ENCODE measurements at places on chromosomes 3 and 15. TPM values are rescaled to one million over a fixed set of nuclear protein-coding genes. Genes with fewer than 3 reads are reported as not detected.

DNA sequence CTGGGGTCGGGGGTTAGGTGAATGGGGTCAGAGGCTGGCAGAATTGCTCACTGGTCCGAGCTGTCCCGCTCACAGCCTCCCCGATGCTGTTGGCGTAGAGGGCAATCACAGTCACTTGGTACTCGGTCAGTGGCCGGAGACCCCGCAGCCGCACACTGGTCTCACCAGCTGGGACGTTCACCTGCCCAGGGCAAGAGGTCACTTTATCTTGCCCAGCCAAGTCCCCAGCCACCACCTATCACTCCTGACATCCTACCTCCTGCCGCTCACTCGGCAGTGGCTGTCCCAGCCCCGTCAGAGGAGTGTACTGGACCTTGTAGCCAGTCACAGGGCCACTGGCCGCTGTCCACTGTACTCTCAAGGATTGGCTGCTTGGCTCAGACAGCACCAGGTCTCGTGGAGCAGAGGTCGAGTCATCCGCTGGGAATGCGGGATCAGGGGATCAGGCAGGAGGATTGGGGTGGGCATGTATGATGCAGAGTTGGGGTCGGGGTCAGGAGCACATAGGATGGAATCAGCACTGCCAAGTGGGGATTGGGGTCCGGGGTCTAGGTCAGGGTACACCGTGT is 2.5 kb downstream of the COL7A1 start:
- no peak for DNase-seq
- no peak overlapping the region for H3K4me3 ChIP-seq
- H3K27me3 ChIP-seq, result peaks cover 17% of the 10 kb centered on the region
- no peaks in the 10 kb centered on the region for H3K36me3 ChIP-seq

- no peaks in the 10 kb centered on the region for H3K4me1 ChIP-seq
- no peak overlapping the region for H3K27ac ChIP-seq
- H3K27me3 ChIP-seq, result no peaks in the 10 kb centered on the region
- DNase-seq, result no peak
- H3K4me3 ChIP-seq, result no peak overlapping the region
- H3K36me3 ChIP-seq, result no peaks in the 10 kb centered on the region
These were observed 285.9 kb upstream of the VEPH1 start for GRCh38 chr3:157789162-157789561.

RPL22L1 gene
- 119 TPM for total RNA-seq

PCOLCE2 gene
- 17.0 TPM for total RNA-seq

UBL7 gene
- 45.0 TPM for total RNA-seq

GRCh38 chr3:168806871-168807270 is 711.1 kb upstream of the GOLIM4 start:
- no peaks in the 10 kb centered on the region for H3K27me3 ChIP-seq
- H3K36me3 ChIP-seq, result no peaks in the 10 kb centered on the region

KNG1 gene
- total RNA-seq, result not detected

GRCh38 chr3:148856384-148856783 is 8.7 kb upstream of the CPA3 start:
- DNase-seq, result no peak
- no peaks in the 10 kb centered on the region for H3K36me3 ChIP-seq
- no peak overlapping the region for H3K4me3 ChIP-seq
- H3K4me1 ChIP-seq, result peaks cover 5% of the 10 kb centered on the region
- H3K27ac ChIP-seq, result no peak overlapping the region

GRCh38 chr15:86159468-86159867 is 79.8 kb downstream of the AGBL1 start:
- H3K27ac ChIP-seq, result no peak overlapping the region
- no peak for DNase-seq
- H3K4me3 ChIP-seq, result no peak overlapping the region
- H3K4me1 ChIP-seq, result peaks cover 8% of the 10 kb centered on the region
- no peaks in the 10 kb centered on the region for H3K36me3 ChIP-seq

- H3K36me3 ChIP-seq, result no peaks in the 10 kb centered on the region
- H3K4me3 ChIP-seq, result no peak overlapping the region
- no peak for DNase-seq
- H3K27ac ChIP-seq, result no peak overlapping the region
- H3K27me3 ChIP-seq, result no peaks in the 10 kb centered on the region
These were observed 73.0 kb downstream of the MGLL start for GRCh38 chr3:127749361-127749760.

DNA sequence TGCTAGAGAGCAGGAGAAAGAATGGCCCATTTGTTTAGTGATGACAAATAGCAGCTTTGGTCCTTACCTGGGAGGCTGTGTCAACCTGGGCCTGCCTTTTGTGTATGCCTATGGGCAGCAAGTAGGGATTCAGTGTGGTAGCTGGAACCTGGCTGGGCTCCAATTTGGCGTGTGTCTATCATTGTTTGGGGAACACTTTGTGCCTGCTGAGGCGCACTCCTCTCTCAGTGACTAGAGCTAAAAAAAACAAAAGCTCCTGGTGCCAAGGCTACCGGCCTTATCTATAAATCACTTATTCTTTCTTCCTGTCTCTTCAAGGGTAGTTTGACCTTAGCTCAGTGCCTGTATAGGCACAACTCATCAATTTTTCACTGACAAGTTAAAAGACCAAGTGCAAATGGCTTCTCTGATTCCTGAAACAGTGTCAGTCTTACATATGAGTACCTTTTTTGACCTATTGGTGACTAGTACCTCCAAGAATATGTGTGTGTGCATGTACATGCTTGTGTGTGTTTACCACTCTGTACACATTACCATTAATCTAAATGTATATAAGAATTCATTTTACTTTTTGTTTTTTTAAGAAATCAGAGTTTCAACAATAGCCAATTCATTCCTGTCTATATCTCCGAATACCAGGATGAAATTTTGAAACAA is 54.6 kb downstream of the GMNC start:
- no peak overlapping the region for H3K4me3 ChIP-seq
- H3K27me3 ChIP-seq, result no peaks in the 10 kb centered on the region
- no peak overlapping the region for H3K27ac ChIP-seq
- H3K36me3 ChIP-seq, result no peaks in the 10 kb centered on the region

DNA sequence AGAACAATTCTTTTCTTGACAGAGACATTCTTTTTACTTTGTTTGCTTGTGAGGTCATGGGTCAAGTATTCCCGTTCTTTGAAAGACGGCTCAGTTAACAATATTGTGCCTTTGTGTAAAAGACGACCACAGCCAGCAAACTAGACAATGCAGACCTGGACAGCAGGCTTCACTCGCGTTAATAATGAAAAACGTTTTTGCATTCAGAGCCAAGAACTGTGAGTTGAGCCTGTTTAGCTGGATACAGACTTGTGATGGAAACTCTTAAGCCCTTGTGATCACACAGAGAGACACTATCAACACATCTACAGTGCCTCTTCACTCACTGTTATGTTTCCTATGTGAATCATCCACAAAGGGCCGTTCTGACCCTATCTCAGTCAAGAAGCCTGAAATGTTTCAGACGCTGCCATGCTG is 37.3 kb upstream of the CMTM7 start:
- H3K4me1 ChIP-seq, result peaks cover 6% of the 10 kb centered on the region
- H3K27me3 ChIP-seq, result no peaks in the 10 kb centered on the region
- no peak for DNase-seq
- H3K36me3 ChIP-seq, result no peaks in the 10 kb centered on the region
- peak overlapping the region; percentile 64 for H3K27ac ChIP-seq

DNA sequence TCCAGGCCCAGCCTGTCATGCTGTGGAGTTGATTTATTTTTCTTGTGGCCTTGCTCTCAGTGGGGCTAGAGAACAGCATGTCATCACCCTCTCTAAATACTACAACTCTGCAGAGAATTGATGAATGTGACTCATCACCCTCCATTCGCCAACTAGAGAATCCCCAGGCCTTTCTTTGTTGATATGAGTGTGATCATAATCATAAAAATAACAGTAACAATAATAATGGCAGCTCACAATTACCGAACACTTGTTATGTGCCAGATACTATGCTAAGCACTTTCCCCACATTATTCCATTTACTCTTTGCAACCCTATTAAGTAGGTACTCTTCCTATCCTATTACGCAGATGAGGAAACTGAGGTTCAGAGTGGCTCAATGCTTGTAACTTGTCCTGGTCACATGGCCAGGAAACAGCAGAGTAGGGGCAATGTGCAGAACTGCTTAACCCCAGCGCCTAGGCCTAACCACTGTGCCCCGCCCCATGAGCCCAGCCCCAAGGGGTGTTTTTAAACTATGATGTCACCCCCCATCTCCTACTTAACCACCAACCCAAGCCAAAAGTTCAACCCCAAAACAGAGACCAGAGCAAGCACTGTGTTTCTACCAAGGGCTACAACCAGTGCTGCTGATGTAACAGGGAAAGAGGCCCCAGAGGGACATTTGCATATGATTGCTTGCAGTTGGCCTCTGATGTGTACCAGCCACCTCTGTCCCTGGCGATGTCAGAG is 104.5 kb downstream of the ADCY5 start:
- H3K36me3 ChIP-seq, result no peaks in the 10 kb centered on the region
- no peak overlapping the region for H3K4me3 ChIP-seq
- H3K27me3 ChIP-seq, result no peaks in the 10 kb centered on the region
- peak overlapping the region; percentile 43 for H3K27ac ChIP-seq
- DNase-seq, result peak; percentile 66
- H3K4me1 ChIP-seq, result peaks cover 12% of the 10 kb centered on the region

DNA sequence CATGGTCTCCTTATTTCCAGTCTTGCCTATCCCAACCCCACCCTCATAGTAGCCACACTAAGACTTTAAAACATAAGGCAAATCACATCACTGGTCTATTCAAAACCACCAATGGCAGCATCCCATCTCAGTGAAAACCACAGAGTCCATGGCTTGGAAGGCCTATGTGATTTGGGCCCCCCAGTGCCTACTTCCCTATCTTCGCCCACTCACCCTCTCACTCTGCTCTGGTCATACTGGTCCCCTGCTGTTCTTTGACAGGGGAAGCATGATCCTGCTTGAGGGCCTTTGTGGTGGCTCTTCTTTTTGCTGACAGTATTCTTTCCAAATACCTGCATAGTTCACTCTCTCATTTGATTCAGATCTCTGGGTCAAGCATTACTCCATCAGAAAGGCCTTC is 3.3 kb downstream of the GTF2A2 start:
- peaks cover 4% of the 10 kb centered on the region for H3K4me1 ChIP-seq
- H3K27me3 ChIP-seq, result no peaks in the 10 kb centered on the region
- H3K27ac ChIP-seq, result no peak overlapping the region
- peaks cover 64% of the 10 kb centered on the region for H3K36me3 ChIP-seq

- H3K4me3 ChIP-seq, result no peak overlapping the region
- H3K27ac ChIP-seq, result no peak overlapping the region
- no peaks in the 10 kb centered on the region for H3K27me3 ChIP-seq
- no peaks in the 10 kb centered on the region for H3K36me3 ChIP-seq
- H3K4me1 ChIP-seq, result peaks cover 9% of the 10 kb centered on the region
These were observed 8.4 kb upstream of the SLCO2A1 start for GRCh38 chr3:134038071-134038491.

DNA sequence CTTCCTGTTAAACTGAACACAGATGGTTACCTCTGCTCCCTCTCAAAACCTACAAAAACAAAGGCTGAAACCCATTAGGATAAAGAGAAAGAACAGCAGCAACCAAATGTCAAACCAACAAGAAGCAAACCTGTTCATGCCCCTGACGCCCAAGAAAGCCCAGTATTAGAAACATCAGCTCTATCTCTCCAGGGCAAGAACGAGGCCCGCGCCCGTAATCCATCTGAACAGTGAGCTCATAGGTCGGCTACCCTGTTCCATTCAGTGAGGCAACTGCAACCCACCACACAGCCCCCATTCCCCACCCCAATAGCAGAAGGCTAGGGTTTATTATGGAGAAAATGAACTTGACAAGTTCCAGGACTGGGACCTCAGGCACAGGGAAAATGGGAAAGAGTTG is 10.0 kb downstream of the LSG1 start:
- DNase-seq, result no peak
- no peak overlapping the region for H3K4me3 ChIP-seq
- no peaks in the 10 kb centered on the region for H3K27me3 ChIP-seq

LIPC gene
- not detected for total RNA-seq

- H3K4me1 ChIP-seq, result no peaks in the 10 kb centered on the region
- no peak for DNase-seq
- H3K27ac ChIP-seq, result no peak overlapping the region
- no peaks in the 10 kb centered on the region for H3K27me3 ChIP-seq
These were observed 86.8 kb upstream of the NR2F2 start for GRCh38 chr15:96243701-96244100.

ATP11B gene
- 31.2 TPM for total RNA-seq

DNA sequence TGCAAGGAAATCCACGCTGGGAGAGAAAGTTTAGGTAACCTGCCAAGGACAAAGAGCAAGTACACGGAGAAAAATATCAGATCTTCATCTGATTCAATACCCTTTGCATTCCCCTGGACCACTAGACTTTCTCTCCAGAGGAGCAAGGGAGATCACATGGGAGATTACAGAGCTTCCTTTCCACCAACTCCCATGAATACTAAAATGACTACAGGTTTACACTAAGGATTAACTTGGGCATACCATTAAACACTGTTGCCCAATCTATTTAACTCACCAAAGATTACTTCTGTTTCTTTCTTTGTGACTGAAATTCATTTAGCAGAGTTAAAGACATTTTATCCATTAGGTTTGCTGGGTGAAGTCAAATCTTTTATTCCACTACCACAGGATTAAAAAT is 71.2 kb downstream of the RYK start:
- no peak for DNase-seq
- no peaks in the 10 kb centered on the region for H3K27me3 ChIP-seq
- no peaks in the 10 kb centered on the region for H3K4me1 ChIP-seq
- H3K4me3 ChIP-seq, result no peak overlapping the region
- H3K27ac ChIP-seq, result no peak overlapping the region

A4GNT gene
- total RNA-seq, result not detected

- no peaks in the 10 kb centered on the region for H3K27me3 ChIP-seq
- no peak overlapping the region for H3K4me3 ChIP-seq
- H3K36me3 ChIP-seq, result no peaks in the 10 kb centered on the region
These were observed 63.8 kb upstream of the CTSH start for GRCh38 chr15:79008659-79009058.

ANKRD63 gene
- total RNA-seq, result not detected

GRCh38 chr3:59450946-59451763 is 401.3 kb upstream of the CFAP20DC start:
- H3K36me3 ChIP-seq, result no peaks in the 10 kb centered on the region
- no peak for DNase-seq
- no peaks in the 10 kb centered on the region for H3K27me3 ChIP-seq

CNTN6 gene
- 0.14 TPM for total RNA-seq
